ENCODE measurements at places on chromosomes 7 and 10.

DNA sequence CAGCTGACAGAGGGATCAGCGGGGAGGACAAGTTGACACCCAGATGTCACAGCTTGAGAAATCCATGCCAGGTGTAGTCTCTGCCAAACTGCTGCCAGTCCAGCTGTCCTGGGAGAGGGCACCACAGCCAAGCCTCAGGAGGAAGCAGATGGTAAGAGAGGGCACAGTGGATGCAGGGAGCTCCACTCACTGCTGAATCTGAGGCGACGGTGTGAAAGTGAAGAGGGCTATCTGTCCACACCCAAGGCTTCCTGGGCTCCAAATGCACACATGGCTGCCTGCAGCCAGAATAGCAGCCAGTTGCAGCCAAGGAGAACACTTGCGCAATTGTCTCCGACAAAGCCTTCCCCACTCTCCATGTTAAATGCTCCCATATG, 502.4 kb downstream of the GRID1 start:
- no peak for DNase-seq

GRCh38 chr7:95303013-95303905, 21.1 kb downstream of the PON1 start:
- no peak for DNase-seq

DNA sequence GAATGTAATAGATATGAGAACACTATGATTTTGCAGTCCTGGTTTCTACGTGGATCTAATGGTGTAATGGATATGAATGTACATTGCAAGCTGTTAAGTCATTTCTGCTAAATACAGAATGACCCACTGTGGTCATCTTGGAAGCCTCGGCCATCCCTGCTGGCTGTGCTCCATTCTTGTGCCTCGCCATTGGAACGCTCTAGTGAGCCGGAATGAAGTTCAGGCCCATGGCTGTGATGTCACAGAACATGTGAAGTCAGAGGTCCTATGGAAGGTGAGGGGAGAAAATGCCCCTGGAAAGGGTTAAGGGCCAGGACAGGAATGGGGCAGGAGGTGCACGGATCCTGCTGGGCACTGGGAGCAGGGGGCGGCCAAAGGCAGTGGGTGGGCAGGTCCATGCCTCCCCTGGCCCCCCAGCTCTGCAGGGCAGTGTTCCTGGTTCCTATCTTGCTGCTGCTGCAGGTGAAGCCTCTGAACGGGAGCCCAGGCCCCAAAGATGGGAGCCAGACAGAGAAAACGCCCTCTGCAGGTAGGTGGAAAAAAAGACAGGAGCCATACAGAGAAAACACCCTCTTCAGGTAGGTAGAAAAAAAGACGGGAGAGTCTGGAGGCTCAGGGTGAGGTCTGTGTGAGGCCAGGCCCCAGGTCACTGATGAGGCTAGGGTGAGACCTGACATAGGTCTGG, at the start of gene LLCFC1:
Gene LLCFC1, plus strand, starts transcription at position 259 of the 685 bp plus-strand sequence. Its CDS starts 138 bp downstream, at position 397.
- DNase-seq = no peak

GRCh38 chr7:22481726-22482125, 18.3 kb downstream of the STEAP1B start:
- no peak for DNase-seq

DNA sequence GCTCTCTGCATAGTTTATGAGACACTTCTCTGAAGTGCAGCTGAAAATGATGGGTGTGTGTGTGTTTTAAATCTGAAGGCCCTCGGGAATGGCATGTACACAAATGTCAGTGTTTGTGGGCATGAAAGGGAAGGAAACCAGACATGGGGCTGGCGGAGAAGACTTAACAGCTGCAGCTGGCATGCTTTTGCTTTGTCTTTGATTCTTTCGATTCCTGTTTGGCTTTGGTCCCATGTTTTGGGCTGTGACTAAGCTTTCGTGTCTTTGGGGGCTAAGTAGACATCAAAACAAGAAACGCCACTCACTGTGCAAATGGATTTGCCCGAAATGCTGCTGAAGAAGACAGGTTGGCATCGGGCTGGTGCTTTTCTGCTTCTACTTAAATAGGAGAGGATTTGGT, 179.3 kb downstream of the PFKFB3 start:
- no peak for DNase-seq

DNA sequence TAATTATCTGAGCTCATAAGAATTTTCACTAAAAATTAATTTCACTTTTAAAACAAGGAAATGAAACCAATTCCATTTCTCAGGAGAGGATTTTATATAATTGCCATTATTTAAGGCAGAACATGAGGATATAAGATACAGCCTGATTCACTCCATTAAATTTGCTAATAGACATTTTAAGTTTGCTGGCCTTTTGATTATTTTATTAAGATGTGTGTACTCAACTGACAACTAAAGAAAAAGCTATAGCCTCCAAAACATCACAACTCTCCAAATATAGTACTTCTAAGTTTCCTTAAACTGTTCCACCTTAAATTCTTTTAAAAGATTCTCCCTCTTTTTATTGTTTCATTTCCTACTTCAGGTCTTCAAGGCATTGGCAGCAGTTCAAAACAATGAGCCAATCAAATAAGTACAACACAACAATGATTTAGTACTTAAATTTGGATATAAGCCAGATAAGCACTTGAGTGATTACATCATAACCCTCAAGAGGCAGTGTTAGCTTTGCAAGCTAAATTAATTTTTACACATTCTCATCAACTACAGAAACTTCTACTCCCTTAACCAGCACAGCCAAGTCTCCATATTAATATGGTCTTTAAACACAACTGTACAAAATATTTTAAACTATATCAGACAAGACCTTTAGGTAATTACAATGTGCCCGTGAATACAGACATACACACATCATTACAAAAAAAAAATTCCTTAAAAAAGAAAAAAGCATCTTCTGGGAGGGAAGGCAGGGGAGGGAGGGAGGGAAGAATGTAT, 121.8 kb downstream of the KMT2C start:
- peak; percentile 90 for DNase-seq

DNA sequence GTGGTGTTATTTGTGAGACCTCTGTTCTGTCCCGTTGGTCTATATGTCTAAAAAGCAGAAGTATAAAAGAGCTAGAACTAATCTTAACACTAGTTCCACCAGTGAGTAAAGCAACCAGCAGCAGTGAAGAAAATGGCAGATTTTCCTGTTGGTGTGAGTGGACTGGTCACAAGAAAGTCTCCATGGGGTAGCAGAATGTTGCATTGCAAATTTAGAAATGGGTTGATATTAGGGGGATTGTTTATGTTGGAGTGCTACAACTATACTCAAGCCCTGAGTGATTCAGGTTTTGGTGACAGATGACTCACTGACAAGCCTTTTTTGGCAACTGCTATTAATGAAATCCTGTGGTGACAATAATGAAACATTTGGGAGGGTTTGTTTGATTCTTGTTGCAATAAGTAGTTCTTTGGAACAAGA, 5.6 kb downstream of the AVL9 start:
- DNase-seq = no peak

DNA sequence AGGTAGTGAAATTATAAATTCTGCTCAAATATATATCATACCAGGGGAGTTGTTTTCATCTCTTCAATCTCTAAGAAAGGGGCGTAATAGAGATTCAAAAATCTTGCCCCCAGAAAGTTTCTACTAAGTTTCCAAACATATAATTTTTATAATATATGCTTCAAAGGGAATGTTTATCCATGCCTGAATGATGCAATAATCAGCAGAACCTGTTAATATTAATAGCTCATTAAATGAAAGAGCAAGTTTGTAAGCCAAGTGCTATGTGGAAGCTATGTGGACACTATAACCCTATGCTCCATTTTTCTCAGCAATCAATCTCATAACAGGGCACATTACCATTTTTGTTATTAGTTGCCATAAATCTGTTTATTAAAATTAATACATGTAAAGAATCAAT, 25.3 kb downstream of the VPS41 start:
- DNase-seq = no peak

DNA sequence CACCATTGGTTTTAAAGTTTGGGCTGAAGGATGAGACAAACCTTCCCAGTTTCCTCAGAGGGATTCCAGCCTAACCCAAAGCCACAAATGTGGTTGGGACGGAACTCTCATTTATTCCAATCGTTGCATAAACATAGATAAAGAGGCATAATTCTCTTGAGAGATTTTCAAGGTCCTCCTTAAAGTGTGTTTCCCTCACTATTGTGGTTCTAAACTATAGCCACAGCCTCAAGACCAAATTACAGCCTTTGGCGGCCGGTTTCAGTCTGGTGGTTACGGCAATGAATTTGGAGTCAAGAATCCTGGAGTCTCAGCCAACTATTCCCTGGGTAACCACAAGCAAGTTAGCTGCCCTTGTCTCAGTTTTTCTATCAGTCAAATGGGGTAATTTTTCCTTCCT, 42.6 kb downstream of the SEM1 start:
- DNase-seq = no peak

DNA sequence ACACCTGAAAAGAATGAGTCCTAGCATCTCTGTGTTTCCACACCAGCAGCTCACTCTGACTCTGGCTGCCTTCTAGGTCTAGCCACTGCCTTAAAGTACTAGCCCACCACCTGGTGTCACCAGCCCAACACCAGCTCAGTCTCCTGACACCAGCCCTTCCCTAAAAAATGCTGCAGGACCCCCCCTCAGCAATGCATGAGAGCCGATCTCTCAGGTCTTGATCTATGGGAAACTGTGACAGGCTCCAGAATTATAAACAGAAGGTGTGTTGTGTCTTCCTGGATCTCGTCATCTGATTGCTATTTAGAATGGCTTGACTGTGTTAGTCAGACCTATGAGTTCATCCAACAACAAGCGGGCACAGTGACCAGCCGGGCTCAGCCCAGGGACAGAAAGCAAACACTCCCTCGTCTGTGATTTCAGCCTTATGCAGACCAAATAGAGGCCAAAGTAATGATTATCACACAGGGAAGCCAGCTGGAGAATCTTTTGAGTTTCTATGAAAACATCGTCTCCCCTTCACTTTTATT, 66.6 kb downstream of the CUBN start:
- DNase-seq = peak; percentile 93

DNA sequence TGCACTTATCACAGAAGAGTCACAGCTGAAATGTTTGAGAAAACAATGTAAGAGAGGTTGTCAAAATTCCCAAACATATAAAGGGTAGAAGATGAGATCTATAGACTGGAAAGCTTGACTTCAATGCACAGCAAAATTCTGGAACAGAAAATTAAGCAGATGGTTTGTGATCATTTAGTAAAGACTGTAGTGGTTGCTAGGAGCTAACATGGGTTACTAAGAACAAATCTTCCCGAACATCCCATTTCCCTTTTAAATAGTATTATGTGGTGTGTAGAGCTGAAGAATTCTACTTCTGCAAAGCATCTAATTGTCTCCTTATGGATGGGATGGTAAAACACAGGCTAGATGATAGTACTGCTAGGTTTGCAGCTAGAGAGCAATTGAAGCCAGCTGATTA, 312.3 kb downstream of the CAMK1D start:
- no peak for DNase-seq

- DNase-seq = no peak
Observed at GRCh38 chr10:24929904-24930303, 22.5 kb downstream of the PRTFDC1 start.

- no peak for DNase-seq
Observed at GRCh38 chr10:70169011-70169410, 1.3 kb downstream of the SAR1A start.

- DNase-seq = no peak
Observed at GRCh38 chr7:54252256-54253035, 289.7 kb upstream of the VSTM2A start.

GRCh38 chr7:128714701-128715495, 24.3 kb upstream of the CALU start:
- no peak for DNase-seq

- no peak for DNase-seq
Observed at GRCh38 chr10:5574642-5575131, 49.9 kb downstream of the CALML3 start.

DNA sequence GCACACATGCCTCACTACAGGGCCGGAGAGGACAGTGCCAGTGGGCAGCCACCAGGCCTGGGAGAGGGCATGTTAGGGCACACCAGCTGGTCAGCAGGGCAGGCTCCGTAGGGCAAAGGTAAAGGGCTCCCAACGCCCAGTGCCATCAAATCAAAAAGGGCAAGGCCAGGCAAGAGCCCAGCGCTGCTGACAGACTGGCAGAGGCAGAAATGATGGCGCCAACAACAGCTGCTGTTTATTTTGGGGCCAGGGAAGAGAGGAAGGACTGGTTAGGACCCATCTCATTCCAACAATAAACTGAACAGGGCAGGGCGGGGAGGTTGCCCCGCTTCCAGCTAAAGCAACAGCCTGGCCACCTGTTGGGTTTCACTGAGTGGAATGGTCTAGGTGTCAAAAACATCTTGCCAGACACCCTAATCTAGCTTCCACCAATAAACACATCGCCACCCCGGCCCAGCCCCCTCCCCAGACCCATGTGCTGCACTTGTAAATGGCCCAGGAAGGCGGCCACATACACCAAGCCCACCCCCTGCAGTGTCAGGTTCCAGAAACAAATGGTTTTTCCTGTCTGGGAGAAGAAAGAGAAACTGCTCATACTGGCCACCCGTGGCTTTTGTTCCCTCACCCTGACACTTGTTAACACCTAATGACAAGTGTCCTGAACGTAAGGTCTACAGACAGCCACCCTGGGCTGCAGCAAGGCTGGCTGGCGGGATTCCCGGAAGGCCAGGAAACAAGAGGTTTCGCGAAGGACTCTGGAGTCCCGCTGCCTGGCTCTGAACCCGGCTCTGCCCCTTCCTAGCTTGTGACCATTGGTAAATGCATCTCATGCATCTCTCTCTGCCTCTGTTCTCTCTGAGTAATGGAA, 15.3 kb downstream of the SH3PXD2A start:
- DNase-seq = no peak

DNA sequence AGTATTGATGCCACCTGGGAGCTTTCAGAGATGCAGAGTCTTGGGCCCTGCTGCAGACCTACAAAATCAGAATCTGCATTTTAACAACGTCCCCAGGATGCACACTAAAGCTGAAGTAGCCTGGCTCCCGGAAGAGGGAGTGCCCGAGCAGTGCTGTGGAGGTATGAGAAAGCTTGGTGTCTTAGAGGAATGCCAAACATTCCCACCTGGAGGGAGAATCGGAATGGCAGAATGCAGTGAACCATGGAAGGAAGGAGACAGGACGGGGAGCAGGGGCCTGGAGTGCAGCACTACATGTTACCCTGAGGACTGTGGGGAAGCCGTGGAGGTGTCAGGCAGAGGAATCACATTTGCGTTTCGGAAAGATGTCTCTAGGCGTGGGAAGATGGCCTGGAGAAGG, 90.9 kb downstream of the AOAH start:
- peak; percentile 32 for DNase-seq

DNA sequence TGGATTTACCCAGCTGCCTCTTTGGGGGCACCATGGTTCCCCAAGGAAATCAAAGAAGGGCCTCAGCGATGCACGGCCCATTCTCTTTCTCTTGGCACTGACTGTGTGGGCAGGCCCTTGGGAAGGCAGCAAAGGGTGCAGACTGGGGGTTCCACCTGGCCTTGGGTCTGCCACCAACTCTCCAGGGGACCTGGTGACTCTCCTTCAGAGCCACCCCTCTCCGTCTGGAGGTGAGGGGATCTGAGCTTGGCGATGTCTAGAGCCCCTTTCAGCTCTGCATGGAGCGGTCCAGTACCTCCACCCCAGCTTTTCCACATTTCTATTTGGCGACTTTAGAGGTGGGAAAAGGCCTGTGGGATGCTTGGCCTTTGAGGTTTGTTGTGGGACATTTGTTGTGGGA, 69.1 kb downstream of the C10orf120 start:
- DNase-seq = no peak

Measured in epithelial cell of proximal tubule (primary cell).